Activated CD4-positive, alpha-beta T cell treated with anti-CD3 and anti-CD28 coated beads, Interleukin-10, Interleukin-2, amounts not matched to agents 100 ng/mL and 50 ng/mL, durations not matched to agents 16 hours and 8 hours (primary cell): ENCODE measurements at places on chromosomes 7 and 10.
A peak's percentile ranks its signal among the peaks of the same experiment; 100 is the strongest.

GRCh38 chr10:4568731-4569130, 257.3 kb upstream of the AKR1E2 start:
- DNase-seq = no peak

- no peak for DNase-seq
Measured at GRCh38 chr10:91416339-91416855, 6.3 kb downstream of the HECTD2 start.

DNA sequence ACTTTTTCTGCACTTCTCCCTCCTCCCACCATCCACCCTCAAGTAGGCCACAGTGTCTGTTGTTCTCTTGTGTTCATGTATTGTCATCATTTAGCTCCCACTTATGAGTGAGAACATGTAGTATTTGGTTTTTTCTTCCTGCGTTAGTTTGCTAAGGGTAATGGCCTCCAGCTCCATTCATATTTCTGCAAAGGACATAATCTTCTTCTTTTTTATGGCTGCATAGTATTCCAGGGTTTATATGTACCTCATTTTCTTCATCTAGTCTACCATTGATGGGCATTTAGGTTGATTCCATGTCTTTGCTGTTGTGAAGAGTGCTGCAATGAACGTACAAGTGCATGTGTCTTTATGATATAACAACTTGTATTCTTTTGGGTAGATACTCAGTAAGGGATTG, 230.4 kb downstream of the ARL4A start:
- no peak for DNase-seq

GRCh38 chr7:115869190-115869589, 161.4 kb downstream of the TFEC start:
- DNase-seq = no peak

DNA sequence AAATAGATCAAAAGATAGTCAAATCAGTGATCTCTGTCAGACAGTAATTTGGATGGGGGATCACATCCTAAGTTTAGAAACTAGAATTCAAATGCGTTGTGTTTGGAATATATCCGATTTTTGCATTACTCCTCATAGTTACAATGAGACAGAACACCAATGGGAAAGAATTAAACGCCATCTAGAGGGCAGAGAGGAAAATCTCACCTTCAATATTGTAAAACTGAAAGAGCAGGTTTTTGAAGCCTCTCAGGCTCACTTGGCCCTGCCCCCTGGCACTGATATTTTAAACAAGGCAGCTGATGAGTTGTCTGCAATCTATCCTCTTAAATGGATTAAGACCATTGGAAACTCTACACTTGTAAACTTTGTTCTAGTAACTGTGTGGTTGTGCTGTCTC, 17.7 kb downstream of the FRG2B start:
- peak; percentile 30 for DNase-seq

DNA sequence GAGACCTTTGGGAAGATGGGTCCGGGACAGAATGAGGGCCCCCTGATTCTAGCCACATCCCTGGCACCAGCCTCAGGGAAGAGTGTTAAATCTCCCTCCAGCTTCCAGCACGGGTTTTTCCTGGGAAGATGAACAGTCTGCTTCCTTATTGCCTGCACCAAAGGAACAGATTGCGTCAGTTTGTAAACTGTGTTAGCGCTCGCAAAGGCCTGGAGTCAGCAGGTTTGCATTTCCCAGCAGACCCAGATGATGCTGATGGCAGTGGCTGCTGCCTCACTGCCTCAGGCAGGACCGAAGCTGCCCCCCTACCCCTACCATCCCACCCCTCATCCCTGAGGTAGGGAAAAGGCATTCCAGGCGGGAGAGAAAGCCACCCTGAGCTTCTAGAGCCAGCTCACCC, 34.6 kb upstream of the LRRC4 start:
- no peak for DNase-seq

DNA sequence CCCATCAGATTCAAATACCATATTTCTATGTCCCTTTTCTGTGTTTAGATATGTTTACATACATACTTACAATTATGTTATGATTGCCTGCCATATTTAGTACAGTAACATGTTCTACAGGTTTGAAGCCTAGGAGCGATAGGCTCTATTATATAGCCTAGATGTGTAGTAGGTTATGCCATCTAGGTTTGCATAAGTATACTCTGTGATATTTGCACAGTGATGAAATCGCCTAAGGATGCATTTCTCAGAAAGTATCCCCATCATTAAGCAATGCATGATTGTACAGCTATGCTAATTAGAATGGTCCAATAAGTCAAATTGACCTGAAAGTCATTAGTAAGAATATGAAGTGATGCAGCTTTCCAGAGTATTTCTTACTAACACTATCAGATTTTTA, 1171.7 kb upstream of the LRRTM3 start:
- DNase-seq = no peak

DNA sequence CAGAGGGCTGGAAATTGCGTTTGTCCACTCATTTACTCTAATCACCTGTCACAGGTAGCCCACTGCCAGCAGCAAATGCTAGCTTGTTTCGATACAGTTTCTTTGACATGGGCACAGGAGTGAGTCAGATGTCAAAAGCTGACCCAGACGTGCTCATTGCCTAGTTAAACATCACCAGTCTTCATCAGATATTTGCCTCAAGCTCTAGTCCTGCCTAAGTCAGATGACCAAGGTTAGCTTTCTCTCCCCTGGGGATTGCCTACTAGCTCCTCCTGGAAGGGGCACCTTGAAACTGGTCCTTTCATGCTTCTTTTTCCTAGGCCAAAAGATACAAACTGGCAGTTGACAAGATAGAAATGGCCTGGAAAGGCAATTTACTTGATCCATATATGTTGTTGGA, 35.2 kb downstream of the GPAM start:
- no peak for DNase-seq
